CD4-positive, alpha-beta T cell treated with Interleukin-15 for 1 hour (primary cell): ENCODE measurements at places on chromosomes 11 and 22.

DNA sequence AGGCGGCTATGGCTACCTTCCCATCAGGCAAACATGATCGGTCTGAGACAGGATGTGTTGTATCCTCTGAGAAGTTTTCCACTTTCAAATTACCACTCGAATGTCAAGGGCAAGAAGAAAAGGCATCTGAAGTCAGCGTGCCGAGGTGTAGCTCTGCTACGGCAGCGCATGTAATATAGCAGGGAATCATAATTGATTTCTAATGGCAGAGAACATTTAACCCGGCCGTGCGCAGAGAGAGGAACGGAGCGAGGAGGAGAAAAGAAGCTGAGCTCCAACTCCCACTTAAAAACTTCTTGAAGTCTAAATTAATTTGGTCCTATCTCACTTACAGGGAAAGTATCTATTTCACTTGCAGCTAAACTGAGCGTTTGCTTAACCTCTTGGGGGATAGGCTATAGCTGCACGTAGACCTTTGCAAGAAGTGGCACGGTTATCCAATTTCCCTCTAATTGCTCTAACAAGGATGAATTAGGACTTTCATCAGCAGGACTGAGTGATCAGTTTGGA, 137.3 kb upstream of the KIRREL3 start:
- DNase-seq: no peak

- DNase-seq: no peak
These were observed 41.3 kb upstream of the MN1 start for GRCh38 chr22:27842669-27843431.

DNA sequence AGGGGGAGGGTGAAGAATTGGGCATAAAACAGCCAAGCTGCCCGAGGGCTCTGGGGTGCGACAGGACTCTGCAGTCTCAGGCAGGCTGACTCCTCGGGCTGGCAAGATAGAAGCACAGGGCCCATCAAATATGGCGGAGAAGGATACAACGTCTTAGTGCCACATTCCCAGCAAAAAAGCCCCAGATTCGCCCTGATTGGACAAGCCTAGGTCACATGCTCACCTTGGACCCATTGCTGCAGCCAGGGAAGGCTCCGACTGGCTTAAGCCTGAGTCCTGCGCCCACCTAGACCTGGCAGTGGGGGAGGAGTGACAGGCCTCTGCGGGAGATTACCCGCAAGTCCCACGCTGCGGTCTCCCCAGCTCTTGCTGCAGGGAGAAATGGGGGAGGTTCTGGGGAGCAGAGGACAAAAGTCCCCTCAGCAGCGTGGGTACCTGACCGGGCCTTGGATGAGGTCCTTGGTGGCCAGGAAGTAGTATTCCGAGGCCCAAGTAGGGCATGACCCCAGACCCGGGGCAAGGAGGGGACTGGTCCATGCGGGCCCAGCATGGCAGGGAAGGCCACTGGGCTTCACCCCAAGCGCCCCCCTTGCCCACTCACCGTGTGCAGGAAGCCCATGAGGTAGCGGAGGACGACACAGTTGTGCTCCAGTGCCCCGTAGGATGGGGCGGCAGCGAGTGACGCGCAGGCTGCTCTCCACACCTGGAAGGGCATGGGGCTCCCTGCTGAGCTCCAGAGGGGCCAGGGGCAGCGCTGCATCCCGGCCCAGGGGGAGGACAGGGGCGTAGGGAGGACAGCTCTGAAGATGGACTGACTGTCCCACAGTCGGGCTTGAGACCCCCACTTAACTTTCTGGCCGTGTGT, 113.0 kb downstream of the ARHGAP8 start:
- no peak for DNase-seq

GRCh38 chr11:79414041-79414440, 26.8 kb downstream of the TENM4 start:
- no peak for DNase-seq

DNA sequence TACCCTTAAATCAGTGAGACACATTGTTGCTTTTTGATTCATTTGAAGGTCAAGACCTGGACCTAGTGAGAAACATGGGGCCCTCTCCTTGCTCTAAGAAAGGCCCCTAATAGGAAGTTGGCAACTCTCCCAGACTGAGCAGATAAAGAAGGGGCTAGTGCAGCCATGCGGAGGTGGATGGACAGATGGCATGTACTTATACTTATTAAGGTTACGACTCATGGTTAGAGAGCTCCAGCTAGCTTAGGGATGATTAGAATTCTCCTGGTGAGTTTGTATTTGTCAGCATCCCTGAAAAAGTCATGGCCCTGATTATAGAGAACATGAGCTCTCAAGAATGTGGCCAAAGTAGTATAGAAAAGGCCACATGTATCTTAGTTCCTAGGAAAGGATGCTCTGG, 112.1 kb upstream of the BDNF start:
- no peak for DNase-seq

GRCh38 chr11:132579136-132579535, 953.2 kb downstream of the OPCML start:
- DNase-seq: no peak

- DNase-seq: no peak
These were observed 80.5 kb downstream of the CLPB start for GRCh38 chr11:72353861-72354260.

GRCh38 chr22:38762551-38762983, 6.8 kb upstream of the SUN2 start:
- DNase-seq: no peak

DNA sequence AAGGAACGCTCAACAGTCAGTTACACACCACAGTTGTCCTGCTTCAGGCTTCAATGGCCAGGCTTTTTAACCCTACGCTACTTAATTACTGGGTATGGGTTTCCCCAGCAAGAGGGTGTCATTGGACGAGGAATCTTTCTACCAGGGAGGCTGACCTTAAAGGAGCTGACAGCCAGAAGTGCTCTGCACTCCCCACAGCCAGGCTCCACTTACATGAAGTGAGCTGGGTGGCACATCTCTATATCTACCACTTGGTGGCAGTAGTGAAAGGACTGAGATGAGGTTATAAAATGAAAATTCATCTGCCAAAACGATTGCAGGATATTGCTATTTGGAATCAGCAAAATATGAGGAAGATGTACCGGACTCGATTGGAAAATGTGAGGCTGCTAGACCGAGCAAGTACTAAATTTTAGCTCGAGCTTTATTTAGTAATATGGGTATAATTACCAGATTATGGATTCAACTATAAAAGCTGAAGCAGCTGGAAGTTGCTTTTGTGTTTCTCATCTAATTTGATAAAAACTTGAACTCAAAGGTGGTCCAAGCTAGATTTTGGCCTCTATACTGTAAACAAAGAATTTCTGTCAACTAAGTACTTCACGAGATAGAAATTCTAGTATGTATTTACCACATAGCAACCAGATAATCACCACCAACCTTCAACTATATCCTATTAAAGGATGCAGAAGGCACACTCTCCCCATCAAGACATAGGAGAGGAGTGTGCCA, 53.9 kb upstream of the CEP126 start:
- no peak for DNase-seq

- DNase-seq: no peak
These were observed 272 bp downstream of the DIXDC1 start for GRCh38 chr11:111937461-111937769.

GRCh38 chr11:100816823-100817222, 129.7 kb downstream of the ARHGAP42 start:
- DNase-seq: no peak

DNA sequence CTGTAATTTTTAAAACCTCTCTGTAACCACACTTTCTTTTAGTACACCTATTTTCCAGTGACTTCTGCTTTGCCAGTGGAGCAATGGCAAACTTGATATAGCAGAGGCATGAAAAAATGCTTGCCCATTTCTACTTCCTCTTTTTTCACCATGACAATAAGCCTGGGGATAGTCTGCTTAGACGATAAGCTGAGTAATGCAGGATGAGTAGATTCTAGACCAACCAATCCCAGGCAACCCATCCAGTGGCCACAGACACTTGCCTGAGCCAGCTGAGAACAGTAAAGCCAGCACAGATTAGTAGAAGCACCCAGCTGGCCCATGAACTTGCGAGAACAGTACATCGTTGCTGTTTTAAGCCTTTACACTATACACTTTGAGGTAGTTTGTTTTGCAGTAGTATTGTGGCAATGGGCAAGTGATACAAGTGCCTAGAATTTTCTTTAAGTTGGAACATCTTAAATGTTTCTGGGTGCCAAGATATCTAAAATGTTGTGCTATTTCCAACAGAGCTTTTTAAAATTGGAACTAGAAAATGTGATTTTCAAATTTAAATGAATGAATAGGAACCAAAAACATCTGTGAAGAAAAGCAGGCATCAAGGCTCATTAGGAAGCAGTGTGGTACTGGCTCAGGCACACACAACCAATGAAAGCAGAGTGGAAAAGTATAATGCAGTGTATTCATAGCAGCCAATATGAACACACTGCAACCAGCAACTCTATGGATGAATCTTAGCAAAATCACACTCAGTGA, 37.7 kb downstream of the DDI1 start:
- peak; percentile 32 for DNase-seq

DNA sequence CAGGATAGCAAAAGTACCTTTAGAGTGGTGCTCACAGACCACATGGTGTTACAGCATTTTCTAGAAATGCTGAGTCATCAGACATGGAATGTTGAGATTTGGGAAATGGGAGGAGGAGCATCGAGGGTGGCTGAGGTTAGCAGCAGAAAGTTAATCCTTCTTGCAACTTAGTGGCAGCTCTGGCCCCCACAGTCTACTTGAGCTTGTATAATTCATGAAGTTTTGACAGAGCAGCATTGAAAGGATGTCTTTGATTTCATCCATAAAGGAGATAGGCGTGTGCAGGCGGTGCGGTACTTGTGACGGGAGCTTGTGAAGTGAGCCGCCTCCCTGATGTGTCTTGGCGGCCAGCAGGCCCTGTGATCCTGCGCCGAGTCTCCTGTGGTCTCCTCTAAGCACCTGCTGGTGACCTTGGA, 330.5 kb downstream of the TBC1D22A start:
- no peak for DNase-seq

DNA sequence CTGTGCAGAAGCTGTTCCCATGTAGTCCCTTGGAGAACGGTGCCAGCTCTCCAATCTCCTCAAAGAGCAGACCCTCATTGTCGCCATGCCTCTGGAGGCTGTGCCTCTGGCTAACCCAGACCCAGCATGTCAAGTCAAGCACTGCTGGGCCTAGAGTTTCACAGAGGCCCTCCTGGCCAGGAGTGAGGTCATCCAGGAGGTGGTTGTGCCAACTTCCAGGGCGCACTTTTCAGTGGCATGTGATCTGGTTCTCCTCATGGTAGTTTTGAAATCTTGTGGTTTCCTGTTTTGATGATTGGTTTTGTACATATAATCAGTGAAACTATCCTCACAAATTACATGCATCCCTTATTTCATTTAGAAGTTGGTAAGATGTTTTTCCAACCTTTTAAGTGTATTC, 78.9 kb downstream of the PPFIBP2 start:
- peak; percentile 51 for DNase-seq

DNA sequence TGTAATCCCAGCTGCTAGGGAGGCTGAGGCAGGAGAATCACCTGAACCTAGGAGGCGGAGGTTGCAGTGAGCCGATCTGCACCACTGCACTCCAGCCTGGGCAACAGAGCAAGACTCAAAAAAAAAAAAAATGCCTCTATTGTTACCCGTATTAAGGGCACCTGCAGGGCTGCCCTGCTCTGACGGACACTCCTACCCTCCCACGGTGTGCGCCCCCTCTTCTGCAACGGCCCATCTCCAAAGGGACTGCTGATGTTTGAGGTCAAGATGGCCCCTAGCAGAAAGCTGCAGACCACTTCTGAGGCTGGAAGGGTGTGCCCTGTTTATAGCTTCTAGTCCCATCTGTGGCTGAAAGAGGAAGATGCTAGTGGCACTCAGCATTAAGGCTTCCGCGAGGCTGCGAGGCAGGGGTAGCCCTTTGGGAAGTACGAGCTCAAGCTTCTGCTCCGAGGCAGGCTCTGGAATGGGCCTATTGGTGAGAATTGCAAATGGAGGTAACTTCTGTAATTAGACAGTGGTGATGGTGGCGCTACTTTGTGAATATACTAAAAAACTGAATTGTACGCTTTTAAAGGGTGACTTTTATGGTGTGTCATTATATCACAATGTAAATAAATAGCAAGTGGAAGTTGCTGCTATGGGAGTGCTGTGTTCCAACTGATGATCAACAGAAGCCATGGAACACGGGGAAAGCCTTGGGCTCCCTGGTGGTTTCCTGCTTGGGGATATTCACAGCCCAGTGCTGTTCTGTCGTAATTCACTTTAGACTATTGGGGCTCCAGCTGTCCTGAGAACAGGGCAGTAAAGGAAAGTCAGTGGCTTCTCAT, 24.3 kb downstream of the ARFGAP2 start:
- DNase-seq: no peak

GRCh38 chr11:58616594-58616993, 5.9 kb upstream of the CNTF start:
- DNase-seq: no peak

DNA sequence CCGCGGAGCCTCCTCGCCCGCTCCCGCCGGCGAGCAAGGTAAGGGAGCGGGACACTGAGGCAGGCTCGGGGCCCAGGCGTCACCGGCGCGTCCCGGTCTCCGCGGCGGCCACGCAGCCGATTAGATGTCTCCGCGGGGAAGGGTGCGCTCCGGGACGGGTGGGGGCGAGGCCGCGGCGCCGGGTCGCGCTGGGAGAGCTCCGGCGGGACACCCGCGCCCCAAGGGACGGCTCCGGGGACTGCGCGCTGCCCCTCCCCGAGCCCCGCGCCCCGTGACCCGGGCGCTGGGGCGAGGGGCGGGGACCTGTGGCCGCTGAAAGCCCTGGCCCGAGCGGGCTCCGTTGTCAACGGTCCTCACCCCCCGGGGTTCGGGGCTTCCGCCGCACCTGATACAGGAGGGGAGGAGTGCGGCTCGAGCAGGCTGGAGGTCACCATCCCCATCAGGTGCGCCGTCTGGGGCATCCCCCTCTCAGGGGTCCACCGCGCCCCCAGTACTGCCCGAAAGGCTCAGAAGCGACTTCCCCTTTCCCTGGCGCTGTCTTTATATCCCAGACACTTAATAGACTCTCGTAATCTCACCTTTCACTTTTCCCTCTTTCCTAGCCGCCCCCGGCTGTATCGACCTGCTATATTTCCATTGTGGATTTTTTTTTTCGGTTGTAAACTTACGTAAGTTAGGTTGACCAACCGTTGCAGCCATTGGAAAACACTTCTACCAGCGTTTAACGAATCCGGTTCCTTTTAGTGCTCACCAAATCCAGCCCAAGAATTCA, 573 bp downstream of the PPFIA1 start:
- DNase-seq: peak; percentile 41

GRCh38 chr11:128666397-128666796, 27.5 kb upstream of the FLI1 start:
- DNase-seq: no peak

- DNase-seq: no peak
These were observed 691.6 kb downstream of the NTM start for GRCh38 chr11:132062031-132062430.

DNA sequence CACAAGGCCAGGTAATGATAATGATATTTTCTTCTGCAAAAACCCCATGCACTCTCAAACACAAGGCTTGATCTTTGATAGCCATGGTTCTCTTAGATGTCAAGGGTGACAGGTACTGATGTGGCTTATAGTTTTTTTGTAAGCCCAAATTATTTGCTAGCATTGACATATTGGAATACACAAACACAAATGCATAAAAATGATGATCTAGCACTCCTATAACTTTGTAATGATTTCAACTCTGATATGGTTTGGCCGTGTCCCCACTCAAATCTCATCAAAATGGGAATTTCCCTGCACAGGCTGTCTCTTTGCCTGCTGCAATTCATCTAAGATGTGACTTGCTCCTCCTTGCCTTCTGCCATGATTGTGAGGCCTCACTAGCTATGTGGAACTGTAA, 572.5 kb upstream of the CCDC90B start:
- no peak for DNase-seq

GRCh38 chr11:68261006-68261405, 10.8 kb downstream of the C11orf24 start:
- no peak for DNase-seq
